Femur (tissue), 1 donor: ENCODE measurements at places on chromosomes 2 and 18.
A peak's percentile ranks its signal among the peaks of the same experiment; 100 is the strongest.

GRCh38 chr2:218318241-218318640, 25.9 kb upstream of the TMBIM1 start:
- no peak for DNase-seq

GRCh38 chr18:79936641-79937040, 14.8 kb downstream of the SLC66A2 start:
- no peak for DNase-seq

DNA sequence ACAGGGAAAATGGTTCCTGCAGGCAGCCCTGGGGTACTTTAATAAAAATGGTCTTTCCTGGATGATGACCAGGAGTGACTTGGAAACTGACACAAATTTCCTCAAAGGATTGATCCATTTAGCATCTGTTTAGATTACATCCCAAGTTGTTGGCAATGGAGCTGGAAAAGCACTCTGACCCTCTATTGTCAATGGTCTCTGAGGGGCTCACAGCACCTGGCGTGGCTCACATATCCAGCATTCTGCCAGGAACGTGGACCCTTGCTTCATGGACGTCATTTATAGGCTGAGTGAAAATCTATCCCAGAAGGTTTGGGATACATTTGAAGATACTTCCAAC, 43.8 kb downstream of the SERTAD2 start:
- no peak for DNase-seq

- no peak for DNase-seq
Observed at GRCh38 chr2:230714136-230714480, 1.5 kb downstream of the CAB39 start.

DNA sequence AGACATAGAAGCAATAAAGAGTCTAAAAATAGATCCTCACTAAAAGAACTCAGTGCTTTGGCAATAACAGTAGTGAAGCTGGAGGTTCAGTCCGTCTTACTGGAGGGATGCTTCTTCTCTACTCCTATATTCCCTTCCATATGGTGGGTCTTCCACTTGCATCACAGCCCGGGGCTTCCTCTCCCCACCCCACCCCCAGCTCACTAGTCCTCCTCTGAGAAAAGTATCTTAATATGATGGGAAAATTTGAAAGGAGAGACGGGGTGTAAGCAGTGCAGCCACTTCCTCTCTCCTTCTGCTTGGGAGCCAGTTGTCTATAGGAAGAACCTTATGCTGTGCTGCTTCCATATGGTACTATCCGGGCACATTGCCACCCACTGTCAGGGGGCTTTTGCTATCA, 57.2 kb upstream of the SPOPL start:
- DNase-seq: no peak

- peak; percentile 76 for DNase-seq
Observed at GRCh38 chr2:47043142-47043890, 111.8 kb downstream of the STPG4 start.

DNA sequence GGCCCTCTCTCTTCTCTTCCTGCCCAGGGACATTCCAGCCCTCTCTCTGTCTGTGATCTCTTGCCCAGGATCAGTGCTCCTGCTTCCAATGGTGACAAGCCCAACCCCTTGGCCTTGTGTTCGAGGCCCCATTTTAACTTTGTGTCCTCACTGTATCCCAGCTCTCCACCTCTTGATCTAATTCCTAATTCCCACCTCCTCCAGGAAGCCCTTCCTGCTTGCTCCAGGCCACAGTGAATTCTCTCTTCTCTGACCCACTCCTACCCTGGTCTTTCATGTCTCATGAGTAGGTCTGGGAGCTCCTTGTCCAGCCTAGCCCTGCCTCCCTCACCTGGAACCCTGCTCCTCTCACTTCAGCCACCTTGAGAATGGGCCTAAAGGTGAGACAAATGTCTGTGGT, 249.1 kb downstream of the CELF4 start:
- no peak for DNase-seq

DNA sequence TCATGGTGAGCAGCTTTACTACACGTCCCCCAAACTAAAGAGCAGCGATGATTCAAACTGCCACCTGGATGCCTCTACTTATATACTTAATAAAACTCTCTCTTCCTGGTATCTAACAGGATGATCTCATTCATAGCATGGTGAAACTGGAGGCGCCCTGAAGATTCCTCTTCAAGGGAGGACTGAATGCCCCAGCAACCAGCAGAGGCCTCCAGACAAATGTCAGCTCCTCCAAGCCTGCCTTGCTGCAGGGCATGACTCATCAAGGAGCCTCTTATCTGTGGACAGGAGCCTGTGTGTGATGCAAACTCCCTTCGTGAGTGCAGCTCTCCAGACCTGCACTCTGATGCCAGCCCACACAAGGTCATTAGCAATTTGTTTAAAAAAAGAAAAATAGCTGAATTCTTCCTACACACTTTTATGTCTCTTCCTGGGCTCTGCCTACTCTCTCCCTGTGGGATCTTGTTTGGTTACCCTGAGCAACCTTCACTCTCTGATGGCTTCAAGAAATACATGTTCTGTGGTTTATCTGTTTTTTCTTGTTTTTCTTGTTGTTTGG, 30.2 kb downstream of the LONRF2 start:
- DNase-seq: no peak

DNA sequence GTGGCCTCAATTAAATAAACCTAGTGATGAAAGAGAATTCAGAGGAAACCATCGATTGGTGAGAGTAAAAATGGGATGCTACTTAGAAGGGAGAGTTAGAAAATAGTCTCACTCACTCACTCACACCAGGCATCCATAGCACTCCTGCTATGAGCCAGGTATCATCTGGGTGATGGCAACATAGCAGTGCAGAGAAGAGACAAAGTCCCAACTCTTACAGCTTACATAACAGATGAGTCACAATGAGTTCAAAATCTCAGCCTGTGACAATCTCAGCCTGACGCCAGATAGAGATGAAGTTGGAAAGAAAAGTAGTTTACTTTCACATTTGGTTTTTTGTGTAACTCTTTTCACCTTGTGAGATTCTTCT, 55.4 kb upstream of the THOC1 start:
- no peak for DNase-seq

DNA sequence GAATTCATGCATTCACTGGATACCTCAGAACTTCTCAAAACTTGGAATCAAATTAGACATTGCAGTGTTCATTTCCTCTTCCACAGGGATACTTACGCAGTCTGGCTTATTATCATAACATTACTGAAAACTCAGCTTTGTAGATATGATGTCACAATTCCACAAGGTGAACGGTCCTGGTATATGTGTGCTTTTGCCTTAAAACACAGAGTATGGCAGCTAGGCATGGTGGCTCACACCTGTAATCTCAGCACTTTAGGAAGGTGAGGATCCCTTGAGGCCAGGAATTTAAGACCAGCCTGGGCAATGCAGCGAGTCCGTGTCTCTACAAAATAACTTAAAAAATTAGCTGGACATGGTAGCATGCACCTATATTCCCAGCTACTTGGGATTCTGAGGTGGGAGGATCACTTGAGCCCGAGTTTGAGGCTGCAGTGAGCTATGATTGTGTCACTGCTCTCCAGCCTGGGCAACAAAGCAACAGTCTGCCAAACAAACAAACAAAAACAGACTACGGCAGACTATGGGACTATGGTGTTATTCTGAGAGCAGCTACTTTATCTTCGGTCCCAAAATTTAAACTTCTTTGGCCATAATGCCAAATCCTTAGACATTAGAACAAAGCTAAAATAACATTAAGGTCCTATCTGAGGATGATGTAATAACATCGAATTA, 1191.9 kb upstream of the SLC39A10 start:
- no peak for DNase-seq

DNA sequence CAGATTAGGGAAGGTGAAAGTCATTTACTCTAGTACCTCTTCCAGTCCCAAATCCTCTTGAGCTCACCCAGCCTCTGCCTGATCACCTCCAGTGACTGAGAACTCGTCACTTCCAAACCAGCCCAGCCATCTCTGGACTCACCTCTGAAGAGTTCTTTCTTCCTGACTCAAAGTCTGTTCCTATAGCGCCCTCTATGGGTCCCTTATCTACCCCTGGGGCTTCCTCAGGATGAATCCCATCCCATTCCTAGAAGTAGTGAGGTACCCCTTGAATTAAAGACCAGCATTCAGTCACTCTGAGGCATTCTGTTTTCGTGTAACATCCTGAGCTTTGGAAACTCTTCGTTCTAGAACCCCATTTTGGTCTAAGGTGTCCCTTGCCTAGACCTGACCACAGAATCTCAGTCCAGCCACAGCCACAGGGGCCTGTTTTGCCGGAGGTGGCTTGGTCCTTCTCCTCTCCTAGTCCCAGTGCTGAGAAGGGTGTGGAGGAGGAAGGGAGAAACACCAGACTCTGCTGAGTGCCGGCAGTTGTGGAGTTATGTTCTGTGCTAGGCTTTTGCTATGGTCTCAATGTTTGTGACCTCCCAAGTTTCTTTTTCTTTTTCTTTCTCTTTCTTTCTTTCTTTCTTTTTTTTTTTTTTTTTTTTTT, 32.7 kb downstream of the SIX3 start:
- no peak for DNase-seq
